ENCODE measurements at places on chromosomes 2 and 18.
A peak's percentile ranks its signal among the peaks of the same experiment; 100 is the strongest.

- DNase-seq, result no peak
These were observed 143.9 kb downstream of the L3MBTL4 start for GRCh38 chr18:6270771-6271216.

GRCh38 chr2:10300997-10301940 lies 1.4 kb upstream of the HPCAL1 start:
- DNase-seq, result no peak

DNA sequence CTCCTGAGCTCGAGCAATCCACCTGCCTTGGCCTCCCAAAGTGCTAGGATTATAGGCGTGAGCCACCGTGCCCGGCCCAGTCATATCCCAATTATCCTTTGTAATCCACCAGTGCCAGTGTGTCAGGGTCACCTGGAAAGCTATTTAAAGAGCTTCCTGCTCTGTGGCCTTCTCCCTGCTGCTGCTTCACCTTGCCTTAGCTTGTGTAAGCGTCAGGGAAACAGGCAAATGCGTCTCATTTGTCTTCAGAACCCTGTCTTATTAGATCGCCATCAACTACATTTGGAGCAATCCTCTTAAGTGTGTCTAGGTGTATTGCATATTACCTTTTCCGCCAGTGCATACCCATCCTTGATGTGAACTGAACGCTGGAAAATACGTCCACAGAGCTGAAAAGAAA lies 10.2 kb downstream of the KIF5C start:
- no peak for DNase-seq

GRCh38 chr2:159204381-159205144 lies 81.9 kb downstream of the WDSUB1 start:
- no peak for DNase-seq

DNA sequence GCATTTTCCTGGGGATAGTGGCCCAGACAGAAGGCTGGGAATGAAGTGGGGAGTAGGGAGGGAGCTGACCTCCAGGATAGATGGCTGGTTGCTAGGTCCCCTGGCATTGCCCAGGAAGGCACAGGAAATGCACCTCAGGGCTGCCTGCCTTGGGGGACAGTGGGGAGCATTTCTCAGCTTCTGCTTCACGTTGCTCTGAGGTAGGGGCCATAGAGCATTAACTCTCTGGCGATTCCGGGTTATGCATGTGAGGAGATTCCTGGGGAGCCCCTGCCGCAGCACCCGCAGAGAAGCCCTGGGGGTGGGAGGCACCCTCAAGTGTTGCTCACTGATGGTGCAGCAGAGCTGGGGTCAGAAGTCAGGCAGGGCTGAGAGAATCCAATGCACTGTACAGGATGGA lies 256.5 kb downstream of the CYP26B1 start:
- DNase-seq, result no peak

DNA sequence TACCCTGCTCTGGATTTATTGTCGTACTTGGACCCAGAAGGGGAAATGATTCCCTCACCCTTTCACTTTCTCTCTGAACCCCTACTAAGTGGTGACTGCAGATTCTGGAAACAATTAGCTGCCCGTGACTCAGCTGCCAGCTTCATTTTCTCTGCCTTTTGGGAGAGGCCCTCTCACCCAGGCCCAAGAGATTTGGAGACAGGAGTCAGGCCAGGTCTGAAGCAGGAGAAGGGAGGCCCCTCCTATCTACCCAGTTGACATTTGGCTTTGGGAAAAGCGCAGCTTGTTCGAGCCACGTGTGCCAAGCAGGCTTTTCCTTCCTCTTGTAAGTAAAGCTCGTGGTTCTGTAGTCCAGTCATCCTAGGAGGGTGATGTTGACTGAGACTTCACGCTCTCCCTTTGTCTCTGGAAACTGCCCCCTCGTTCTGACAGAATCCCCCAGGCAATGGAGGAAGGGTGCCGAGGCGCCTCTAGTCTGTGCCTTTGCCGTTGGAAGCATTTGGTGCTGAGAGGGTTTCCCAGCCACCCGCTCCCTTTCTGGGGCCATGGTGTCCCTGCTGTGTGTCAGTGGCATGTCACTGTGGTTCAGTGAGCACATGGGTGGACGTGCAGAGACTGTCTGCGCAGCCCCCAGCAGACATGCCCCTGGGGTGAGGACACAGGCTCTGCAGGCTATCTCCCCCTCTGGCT lies 8.6 kb downstream of the OXER1 start:
- DNase-seq, result no peak

GRCh38 chr2:168608796-168609195 lies 152.7 kb downstream of the CERS6 start:
- DNase-seq, result no peak

- DNase-seq, result no peak
These were observed 816.2 kb downstream of the MBD2 start for GRCh38 chr18:53408271-53408670.

DNA sequence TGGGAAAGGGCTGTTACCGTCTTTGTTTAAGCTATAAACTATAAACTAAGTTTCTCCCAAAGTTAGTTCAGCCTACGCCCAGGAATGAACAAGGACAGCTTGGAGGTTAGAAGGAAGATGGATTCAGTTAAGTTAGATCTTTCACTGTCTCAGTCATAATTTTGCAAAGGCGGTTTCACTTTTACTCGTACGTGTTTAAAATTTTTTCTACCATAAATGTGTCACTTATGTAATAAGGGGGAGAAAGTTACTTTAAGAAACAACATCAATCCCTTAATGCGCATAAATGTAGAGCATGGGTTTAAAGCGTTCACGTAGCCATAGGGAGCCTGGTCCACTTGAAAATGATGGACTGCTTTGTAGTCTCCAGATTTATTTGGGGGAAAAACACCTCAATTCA lies 71.3 kb downstream of the SNORC start:
- no peak for DNase-seq

DNA sequence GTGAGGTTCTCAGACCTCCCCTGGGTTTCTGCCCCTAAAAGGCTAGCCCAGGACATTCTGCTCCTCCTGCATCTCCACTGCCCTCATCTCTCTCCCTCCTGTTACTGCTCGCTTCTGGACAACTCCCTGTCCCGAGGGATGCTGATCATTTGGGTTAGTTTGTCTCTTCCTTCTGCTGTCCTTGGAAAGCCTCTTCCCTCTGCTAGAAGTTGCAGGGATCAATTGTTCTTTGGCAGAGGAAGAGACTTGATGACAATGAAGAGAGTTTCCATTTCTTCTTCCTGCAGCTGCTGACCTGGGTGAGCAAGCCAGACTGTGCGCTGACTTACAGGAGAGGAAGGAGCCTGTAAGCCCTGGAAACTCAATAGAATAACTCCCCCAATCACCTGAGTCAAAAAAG lies 68.9 kb downstream of the RDH14 start:
- DNase-seq, result no peak

- DNase-seq, result no peak
These were observed 5.1 kb downstream of the NOL4 start for GRCh38 chr18:34219651-34220050.

GRCh38 chr2:38147333-38148121 lies 71.6 kb upstream of the CYP1B1 start:
- DNase-seq, result no peak

GRCh38 chr2:46393865-46394264 lies 85.5 kb upstream of the TMEM247 start:
- no peak for DNase-seq

- no peak for DNase-seq
These were observed 14.3 kb upstream of the TMEM185B start for GRCh38 chr2:120237491-120237902.

DNA sequence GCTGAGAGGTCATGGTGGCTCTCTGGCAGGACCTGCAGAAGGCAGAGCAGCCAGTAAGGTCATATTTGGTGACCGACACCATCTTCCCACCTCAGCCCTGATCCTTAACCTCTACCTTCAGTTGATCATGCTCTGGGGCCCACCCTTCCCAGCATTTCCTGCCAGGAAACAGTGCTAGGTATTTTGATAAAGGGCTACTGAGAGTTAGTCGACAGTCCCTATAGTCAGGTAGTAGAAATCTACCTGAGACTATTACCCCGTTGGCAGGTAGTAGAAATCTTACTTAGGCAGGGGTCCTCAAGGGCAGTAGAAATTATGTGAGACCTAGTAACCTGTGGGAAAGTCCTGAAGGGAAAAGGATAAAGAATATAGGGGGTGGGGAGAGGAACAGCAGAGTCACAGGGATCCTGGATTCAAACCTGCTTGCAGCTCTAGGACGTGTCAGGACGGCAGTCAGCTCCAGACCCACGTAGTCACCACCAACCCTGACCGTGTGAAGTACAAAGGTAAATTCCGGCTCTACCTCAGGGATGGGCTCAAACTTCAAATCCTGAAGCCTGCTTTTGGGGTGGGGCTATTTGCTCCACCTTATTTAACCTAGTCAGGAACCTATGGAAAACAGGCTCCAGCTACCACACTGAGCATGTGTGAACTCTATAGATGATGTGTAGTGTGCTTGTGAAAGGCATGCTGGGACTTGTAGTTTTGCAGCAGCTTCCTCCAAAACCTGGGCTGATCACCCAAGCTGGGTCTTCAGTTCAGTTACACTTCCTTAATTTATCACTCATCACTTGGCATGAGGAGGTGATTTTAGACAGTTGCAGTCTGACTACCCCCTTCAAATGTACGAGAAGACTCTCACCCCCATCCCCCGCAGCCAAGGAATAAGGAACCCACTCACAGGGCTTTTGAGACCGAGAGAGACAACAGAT lies at the start of gene DQX1:
Gene DQX1 (minus strand): TSS at position 515 of the 932 bp plus-strand sequence. CDS start 502 bp downstream, at position 13.
- peak; percentile 64 for DNase-seq

DNA sequence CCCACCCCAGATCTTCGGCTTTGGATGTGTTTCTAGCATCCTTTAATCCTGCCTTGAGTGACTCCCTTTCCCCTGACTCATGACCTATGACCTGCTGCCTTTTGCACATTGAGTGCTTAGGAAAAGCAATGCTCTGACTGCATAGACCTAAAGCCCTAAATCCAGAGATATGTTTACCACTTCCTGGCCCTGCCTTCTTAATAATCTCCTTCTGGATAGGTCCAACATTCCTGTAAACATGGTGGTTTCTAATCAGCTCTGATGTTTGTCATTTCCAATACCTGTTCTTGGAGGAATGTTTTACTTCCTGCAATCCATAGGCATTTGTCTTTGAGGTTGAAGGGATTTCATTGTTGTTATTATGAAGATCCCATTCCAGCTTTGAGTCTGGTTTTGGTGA lies 2.3 kb downstream of the SLC3A1 start:
- no peak for DNase-seq

GRCh38 chr2:13583609-13584008 lies 866.9 kb downstream of the TRIB2 start:
- no peak for DNase-seq
